ENCODE measurements at places on chromosomes 12 and 14.

DNA sequence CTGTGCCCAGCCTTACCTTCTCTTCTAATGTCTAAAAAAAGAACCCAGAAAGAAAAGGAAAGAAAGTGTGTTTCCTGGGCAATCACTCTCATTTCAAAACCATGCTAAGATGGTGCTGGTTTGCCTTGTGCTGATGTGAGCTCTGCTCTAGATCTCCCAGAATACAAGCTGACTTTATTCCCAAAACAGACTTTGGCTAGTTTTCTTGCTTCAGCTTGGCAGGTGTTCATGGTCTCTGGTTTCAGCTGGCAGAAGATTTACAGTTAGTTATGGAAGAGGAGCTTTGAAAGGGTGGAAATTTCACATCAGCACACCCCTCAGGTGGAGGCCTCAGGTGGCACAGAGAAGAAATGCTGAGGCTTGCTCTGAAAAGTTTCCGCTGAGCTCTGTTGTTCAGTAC lies 34.4 kb downstream of the PPP1R36 start:
- DNase-seq: no peak

GRCh38 chr14:100470523-100470897 lies 116.7 kb downstream of the BEGAIN start:
- no peak for DNase-seq

DNA sequence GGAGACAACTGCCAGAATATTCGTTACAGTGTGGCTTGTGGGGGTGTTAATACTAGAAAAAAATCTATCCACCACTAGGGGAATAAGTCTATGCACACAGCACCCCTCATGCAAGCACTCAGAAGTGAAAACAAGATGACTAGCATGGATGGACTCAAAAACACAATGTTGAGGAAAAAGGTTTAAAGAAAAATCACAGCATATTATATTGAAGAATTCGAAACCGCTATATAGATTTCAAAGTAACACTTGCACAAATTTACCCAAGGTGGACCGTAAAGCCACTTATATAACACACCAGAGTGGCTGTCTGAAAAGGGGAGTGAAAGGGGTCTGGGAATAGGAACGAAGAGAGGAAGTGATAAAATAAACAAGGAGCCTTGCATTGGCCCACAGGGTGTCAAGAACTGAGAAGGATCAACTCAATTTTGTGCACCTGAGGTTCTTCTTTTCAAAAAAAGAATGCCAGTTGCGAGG lies 544 bp downstream of the ABCD4 start:
- no peak for DNase-seq

GRCh38 chr12:112130441-112130998 lies 5.2 kb downstream of the TRAFD1 start:
- no peak for DNase-seq

DNA sequence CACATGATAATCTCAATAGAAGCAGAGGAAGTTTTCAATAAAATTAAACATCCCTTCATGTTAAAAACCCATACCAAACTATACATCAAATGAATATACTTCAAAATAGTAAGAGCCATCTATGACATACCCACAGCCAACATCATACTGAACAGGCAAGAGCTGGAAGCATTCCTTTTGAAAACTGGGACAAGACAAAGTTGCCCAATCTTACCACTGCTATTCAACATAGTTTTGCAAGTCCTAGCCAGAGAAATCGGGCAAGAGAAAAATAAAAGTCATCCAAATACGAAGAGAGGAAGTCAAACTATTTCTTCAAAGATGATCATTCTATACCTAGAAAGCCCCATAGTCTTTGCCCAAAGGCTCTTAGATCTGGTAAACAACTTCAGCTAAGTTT lies 454.7 kb upstream of the PRICKLE1 start:
- no peak for DNase-seq

- DNase-seq: no peak
These were observed 2.7 kb upstream of the CCDC63 start for GRCh38 chr12:110844131-110844530.

DNA sequence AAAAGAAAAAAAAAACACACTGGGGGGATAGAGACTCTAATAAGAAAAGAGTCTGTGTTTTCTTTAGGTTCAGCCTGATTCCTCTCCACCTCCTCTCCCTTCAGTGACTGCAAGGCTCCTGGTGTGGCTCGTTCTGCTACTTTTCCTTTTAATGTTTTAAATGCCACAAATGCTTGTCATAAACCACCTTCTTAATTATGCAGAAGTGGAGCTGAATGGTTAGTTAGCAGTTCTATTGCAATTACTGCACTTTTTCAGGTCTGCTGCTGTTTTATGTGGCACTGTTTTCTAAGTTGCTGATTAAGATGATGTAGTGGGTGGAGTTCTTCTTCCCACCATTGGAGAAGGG lies 878.1 kb downstream of the DIO2 start:
- no peak for DNase-seq

GRCh38 chr12:52206304-52207040 lies 14.7 kb upstream of the KRT80 start:
- no peak for DNase-seq

GRCh38 chr14:28254768-28255167 lies 511.8 kb upstream of the FOXG1 start:
- no peak for DNase-seq

GRCh38 chr14:81801921-81802320 lies 268.3 kb upstream of the SEL1L start:
- no peak for DNase-seq

- no peak for DNase-seq
These were observed 167.8 kb downstream of the CHST11 start for GRCh38 chr12:104624529-104624928.

- DNase-seq: no peak
These were observed 1.3 kb upstream of the CORO1C start for GRCh38 chr12:108732489-108733229.

GRCh38 chr12:23534196-23534595 lies 415.3 kb downstream of the SOX5 start:
- DNase-seq: no peak

DNA sequence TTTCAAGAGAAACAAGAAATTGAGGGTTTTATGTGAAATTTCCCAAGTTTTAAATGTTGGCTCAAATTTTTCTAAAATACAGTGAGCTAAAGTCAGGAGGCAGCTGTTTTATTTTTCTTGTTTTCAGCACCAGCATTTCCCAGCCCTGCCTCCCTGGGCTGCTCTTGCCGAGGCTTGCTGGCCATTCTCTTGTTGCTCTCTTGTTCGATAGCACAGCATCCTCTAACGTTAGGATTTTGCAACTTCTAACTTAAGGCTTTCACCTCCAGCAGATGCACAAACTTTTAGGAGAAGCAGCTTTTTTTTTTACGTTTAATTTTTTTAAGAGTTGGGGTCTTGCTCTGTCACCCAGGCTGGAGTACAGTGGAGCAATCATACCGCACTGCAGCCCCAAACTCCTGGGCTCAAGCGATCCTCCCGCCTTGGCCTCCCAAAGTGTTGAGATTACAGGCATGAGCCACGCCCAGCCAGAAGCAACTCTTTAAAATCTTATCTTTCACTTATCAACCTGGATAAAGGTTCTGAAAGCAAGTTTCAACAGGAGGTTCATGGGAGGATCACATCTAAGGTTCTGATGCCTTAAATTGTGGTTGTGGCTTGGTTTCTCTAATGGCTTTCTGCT lies 40.2 kb downstream of the B4GALNT3 start:
- DNase-seq: no peak

- no peak for DNase-seq
These were observed 31.6 kb upstream of the PTPRQ start for GRCh38 chr12:80412343-80412953.

DNA sequence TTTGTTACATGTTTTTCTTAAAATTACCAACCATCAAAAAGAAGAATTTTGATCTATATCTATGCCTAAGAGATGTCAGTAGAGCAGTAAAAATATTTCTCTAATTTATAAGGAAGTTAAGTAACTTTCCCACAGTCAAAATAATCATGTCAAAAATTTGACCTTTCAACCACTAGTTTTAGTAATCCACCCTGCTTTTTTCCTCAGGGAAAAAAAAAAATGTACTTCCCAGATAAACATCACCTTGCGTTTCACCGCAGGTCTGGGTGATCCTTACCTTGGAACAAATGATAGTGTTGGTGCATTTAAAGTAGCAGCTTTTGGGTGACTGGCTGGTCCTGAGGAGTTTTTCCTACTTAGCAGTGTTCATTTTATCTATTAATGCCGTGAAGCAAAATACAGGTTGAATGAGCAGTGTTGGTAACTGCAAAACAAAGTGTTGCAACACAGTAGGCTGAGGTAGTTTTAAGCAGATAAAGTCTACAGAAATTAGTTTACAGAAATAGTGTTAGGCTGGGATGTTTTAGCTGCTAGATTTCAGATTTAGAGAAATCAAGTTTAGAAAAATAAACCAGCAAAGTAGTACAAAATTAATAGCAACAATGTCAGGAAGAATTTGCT lies 137.2 kb upstream of the DNM1L start:
- DNase-seq: no peak

DNA sequence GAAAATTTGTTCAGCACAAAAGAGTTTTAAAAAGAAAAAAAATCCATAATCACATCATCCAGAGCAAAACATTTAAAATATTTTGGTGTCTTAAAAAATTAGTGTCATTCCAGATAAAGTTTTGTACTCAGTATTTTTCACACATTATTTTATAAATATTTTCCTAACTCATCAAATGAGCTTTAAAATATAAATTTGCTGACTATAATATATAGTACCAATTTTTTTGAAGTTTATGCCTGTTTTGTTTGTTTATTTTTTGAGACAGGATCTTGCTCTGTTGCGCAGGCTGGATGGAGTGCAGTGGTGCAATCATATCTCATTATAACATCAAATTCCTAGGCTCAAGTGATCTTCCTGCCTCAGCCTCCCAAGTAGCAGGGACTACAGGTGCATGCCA lies 164.1 kb downstream of the SLC41A2 start:
- DNase-seq: no peak

GRCh38 chr12:116366824-116367223 lies 89.3 kb upstream of the MED13L start:
- no peak for DNase-seq

DNA sequence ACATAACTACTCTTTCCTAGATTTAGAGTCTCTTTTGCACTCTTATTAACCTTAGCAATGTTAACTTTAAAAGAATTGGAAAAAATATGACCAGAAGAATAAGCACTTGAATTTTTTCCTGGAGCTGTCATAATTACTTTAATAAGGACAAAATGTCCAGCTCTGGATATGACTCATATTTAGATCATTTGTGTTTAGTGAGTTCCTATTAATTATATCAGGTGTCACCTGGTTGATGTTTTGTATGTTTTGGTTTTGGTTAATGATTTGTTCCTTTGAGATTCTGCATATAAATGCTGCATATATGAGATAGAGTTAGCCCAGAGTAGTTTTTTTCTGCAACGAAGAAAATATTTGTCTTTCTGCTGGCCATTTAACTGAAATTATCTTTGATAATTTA lies 5.1 kb downstream of the CLECL1 start:
- DNase-seq: no peak

DNA sequence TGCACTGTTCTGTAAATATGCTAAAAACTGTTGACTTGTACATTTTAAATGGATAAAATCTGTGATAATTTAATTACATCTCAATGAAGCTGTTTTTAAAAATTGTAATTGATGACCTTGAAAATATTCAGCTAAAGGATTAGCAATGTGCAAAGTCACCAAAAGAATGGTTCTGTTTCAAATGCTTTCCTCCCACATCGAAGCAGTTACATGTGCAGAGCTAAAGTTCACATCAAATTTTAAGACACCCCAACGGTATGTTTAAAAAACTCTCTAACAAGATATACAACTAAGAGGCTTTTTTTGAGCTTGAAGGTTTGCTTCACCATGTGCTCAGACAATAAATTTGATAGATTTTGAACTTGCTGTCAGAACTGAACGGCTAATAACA lies 114.6 kb upstream of the KRAS start:
- no peak for DNase-seq
